Retinal pigment epithelial cell (primary cell): ENCODE measurements at places on chromosomes 5 and 9.

DNA sequence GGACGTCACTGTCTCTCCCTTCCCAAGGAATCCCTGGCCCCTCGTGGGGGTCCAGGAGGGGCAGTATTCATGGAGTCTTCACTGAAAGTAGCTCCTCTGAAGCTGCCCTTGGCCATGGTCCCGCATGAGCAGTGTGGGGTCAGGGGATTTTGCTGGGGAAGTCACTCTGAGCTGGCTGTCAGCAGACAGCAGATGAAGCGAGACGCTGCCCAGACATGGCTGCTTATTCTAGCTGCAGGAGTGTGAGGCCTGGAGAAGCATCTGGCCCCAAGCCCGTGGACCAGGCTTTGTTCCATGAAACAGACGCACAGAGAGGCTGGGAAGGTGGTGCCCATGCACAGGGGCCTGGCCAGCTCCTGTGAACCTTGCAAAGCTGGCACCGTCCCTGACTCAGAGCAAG is 21.5 kb upstream of the ASS1 start:
- no peak for DNase-seq

- no peak for DNase-seq
Observed at GRCh38 chr5:67038817-67039603, 157.6 kb downstream of the CD180 start.

DNA sequence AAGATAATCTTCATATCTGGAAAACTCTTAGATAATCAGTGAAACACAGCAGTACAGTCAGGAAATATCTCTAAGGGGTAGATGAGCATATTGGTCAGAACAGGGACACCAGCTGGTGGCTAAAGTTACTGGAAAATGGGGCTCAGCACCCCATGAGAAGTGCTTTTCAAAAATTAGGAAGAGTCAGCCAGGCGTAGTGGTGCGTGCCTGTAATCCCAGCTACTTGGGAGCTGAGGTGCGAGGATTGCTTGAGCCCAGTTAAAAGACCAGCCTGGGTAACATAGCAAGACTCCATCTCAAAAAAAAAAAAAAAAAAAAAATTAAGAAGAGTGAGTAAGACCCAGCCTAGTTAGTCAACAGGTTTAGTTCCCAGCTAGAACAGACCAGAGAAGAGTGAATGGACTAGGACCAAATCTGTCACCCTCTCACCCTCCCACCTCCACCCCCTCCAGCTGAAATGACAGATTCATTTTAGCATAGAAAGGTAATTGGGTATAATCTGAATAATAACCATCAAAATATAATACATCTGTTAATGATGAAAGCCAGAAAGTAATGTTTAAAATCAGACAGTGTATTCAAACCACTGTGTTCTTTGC is 120.9 kb downstream of the CDC42SE2 start:
- DNase-seq, result no peak

GRCh38 chr9:128113526-128114325 is 13.8 kb downstream of the PTGES2 start:
- DNase-seq, result no peak

DNA sequence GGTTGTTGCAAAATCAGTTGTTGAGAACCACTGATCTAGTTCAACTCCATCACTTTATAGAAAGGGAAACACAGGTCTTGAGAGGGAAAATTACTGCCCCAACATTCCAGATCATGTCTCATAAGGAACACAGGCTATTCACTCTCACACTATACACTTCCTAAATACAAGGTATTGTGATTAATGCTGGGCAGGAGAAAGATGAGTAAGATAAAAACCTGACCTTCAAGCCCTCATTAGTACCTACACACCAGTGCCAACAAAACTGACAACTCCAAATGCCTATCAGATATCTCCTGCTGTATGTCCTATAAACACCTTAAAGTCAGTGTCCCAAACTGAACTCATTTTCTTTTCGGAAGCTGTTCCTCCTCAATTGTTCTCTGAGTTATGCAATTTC is 8.2 kb downstream of the GNE start:
- DNase-seq, result no peak
